GM12892 (cell line): ENCODE measurements at places on chromosomes 13 and 19.

GRCh38 chr13:66577358-66577757, 652.8 kb downstream of the PCDH9 start:
- DNase-seq = no peak

DNA sequence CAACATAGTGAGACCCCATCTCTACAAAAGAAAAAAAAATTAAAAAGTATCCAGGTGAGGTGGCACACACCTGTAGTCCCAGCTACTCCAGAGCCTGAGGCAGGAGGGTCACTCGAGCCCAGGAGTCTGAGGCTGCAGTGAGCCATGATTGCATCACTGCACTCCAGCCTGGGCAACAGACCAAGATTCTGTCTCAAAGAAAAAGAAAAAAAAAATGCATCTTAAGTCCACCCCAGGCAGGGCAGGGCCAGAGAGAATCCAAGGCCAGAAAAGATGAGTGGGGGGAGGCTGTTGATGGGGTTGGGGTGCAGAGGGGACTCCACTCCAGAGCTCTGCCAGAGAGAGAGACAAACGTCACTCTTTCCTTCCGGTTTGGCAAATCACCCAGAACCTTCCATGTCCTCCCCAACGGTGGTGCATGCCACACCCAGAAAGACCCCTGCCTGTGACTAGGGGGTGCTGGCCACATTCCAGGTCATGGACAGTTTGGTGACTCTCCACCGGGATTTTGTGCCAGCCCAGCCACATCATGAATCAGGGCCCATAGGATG, 431 bp downstream of the FUT3 start:
- peak; percentile 10 for DNase-seq

- no peak for DNase-seq
Measured at GRCh38 chr19:48681127-48681470, 8.3 kb upstream of the NTN5 start.

- peak; percentile 65 for DNase-seq
Measured at GRCh38 chr19:3606690-3607289, at the start of gene TBXA2R. TSS of gene TBXA2R (minus strand) at chr19:3606875. CDS start at chr19:3600634, 6,241 bp downstream.
